ENCODE measurements at places on chromosomes 3 and 15.
A peak's percentile ranks its signal among the peaks of the same experiment; 100 is the strongest.

DNA sequence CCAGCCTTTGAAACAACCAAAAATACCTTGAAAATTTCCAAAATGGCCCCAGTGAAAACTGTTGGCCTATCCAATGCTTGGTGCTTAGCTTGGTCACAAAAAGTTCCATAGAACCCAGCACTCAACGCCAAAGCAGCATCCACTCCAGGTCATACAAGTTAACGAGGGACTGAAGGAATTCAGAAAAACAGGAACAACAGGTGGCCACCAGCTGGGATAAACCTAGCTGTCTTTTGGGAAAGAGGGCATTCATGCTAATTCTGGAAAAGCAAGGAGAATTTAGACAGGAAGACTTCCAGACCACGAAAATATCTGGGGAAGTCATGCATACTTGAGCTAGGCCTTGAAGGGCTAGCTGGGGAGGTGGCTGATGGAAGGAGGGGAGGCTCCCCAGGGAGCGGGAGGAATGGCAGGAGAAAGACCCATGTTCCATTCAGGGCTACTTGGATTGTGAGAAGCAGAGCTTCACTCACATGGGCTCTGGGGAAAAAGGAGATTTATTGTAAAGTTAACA is 28.6 kb downstream of the COLQ start:
- DNase-seq, result no peak

DNA sequence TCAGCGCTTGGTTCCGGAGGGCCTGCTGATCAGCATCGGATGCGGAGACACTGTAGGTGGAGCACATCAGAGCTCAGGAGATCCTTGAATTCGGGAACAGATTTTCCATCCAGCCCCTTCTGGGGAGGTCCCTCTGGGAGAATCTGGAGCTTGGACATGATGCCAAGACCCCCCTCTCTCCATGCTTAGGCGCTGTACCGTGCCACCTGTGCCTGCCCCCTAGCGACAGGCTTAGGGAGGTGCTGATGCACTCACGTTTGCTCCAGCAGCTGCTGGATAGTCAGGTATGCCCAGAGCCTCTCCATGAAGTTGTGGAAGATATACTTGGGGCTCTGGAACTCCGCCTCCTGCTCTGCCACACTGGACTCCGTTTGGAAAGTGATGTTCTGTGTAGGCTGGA is 9.7 kb downstream of the ITIH4 start:
- DNase-seq, result no peak

- DNase-seq, result no peak
These were observed 27.3 kb upstream of the TRAK1 start for GRCh38 chr3:42063888-42064287.

DNA sequence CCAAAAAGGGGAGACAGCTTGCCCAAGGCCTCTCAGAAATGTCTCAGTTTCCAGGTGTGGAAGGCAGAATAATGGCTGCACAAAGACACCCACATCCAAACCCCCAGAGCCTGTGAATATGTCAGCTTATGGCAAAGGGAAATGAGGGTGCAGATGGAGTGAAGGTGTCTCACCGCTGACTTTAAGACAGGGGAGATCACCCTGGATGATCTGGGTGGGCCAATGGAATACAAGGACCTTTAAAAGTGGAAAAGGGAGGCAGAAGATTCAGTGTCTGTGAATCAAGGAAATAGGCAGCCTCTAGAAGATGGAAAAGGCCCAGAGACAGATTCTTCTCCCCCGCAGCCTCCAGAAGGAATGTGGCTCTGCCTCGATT is 48.8 kb upstream of the ATP2B2 start:
- no peak for DNase-seq

- no peak for DNase-seq
These were observed 270.9 kb downstream of the FHIT start for GRCh38 chr3:60980342-60980692.

DNA sequence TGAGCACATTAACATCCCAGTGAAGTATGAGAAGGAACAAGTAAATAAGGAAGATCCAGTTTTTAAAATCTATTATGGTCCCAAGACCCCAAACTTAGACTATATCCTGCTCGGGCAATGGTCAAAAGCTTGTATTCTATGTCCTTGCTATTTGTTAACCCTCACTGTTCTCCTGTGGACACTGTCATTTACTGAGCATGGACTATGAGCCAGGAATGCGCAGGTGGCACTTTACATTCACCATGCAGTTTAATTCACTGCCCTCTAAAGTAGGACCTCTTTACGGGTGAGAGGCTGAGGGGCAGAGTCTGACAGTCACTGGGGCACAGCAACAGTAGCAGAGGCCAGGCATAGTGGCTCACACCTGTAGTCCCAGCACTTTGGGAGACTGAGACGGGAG is 28.6 kb downstream of the SPATA12 start:
- no peak for DNase-seq

- DNase-seq, result no peak
These were observed 411.5 kb upstream of the PROK2 start for GRCh38 chr3:72196377-72196929.

DNA sequence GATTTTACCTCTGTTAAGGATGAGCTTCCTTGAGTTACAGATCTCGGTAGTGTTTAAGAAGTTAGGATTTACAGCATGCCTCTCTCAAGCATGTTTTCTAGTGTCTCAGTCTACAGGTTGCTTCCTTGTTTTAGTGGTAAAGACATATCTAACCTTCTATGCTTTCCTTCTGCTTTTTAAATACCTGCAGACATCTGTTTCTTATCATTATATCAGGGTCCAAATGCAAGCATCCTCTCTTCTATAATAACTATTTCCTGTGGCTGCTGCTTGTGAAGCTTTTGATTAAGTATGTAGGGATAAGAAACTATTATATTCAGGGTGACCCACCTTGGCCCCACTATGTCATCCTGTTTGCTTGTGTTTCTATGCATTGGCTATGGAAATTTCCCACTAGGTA is 112.2 kb upstream of the LRRFIP2 start:
- no peak for DNase-seq

GRCh38 chr3:141881702-141882101 is 5.3 kb downstream of the ATP1B3 start:
- DNase-seq, result no peak

DNA sequence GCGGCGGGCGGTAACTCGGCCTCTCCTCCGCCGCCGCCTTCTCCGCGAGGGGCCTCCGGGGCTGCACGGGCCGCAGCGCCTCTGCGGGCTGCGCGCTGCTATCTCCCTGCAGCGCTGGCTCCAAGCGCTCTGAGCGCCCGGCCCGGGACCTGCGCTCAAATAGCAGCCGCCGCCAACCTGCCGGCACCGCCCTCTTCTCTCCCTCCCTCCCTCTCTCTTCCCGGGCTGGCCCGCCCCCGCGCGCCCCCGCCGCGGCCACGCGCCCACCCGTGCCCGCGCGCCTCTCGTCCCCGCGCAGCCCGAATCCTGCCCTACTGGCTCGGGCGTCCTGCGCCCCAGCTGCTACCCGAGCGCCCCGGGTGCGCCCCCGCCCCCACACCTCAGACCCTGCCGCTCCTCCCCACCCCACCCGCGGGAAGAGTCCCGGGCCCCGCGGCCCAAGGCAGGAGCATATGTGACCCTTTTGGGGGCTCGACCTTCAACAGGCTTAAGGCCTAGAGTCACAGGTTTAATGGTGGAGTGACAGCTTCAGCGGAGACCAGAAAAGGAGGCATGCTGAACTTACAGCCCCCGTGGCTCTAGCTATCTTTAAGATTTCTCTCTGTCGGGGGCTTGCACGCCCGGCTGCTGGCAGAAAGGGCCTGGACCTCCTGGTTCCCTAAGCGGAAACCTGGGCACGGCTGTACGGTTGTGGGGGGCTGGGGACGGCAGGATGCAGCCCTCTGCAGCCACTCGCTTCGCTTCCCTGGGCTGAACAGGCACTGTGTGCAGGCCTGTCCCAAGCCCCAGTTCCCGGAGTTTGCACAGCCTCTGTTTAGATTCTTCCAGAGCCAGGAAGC is at the start of gene CACNA2D2:
Gene CACNA2D2, minus strand, starts transcription at position 131 of the 839 bp plus-strand sequence. CDS start 211 bp downstream, outside the sequence.
- peak; percentile 35 for DNase-seq

DNA sequence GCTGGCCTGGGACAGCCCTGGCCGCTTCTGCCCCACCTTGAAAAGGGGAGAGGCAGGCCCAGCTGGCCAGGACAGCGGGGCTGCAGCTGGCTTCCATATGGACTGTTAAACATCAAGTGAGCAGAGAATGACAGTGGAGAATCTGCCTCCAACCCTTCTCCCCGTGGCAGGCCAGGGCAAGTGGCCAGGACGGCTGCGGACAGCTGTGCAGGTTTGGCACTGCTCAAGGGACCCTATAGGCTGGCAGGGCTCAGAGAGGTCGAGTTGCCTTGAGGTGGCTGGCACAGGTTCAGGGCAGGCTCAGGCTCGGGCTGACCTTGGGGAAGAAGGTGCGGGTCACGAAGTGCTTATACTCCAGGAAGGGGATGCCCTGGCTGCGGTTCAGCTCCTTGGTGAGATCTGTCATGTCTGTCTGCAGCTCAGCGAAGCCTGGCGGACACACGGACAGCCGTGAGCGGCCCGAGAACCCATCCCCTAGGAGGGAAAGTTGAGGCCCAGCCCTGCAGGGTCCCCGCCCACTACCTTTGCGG is 24.3 kb downstream of the H1-8 start:
- DNase-seq, result no peak

DNA sequence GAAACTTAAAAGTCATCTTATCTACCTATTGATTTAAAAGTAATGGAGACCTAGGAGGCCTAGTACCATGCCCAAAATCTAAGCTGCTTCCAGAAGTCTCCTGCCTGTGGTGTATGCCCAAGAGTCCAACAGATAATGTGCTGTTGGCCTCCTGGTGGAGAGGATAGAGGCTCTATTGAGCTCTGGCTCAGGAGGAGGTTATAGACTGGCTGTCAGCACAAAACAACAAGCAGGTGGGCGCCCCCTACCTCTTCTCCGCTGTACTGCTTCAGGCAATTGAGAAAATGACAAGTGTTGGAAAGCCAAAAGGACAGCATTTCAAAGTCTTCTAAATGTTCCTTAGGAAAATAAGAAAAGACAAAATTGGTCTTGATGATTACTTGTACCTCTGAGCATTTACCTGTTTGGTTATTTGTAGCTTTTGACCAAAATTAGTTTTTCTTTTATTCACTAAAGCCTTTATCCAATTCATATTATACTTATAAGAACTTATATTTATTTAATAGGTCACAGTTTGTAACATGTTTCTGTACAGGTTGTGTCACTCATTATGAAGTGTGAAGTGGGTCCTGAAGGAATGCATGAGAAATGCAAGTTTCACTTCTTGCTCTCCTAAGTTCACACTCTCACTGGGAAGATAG is 17.2 kb upstream of the GNB5 start:
- peak; percentile 41 for DNase-seq

DNA sequence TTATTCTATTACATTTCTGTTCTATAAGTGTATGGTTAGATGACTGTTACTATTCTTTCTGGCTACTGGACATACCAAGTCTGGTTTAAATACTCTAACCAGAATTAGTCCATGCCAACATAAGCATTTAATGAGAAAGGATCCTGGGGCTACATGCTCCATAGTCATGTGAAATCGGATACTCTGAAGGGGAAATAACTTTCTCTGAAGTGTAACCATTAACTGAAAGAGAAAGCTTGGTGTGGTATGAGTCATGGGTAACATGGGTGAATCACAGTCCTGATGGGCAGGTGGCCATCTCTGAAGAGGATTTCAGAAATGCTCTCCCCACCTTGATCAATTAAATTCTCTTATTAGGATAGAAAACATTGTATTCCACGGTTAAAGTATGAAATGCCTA is 69.4 kb downstream of the FHIT start:
- DNase-seq, result no peak

DNA sequence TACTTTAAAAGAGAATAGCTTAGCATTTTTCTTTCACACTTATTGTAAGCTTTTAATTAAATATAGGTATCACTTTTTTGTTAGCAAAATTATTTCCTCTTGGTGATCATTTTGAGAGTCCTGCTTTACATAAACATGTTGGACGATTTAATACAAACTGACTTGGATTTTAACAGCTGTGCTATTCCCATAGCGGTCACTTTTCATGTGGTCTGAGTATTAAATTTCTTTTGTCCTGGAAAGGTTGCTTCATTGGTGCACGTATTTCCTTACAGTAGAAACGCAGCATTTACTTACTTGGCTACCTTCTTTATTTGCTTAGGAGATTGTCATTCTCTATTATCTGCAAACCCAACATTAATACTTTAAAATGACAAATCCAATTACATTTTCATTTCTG is 109.4 kb downstream of the ATG7 start:
- DNase-seq, result no peak

DNA sequence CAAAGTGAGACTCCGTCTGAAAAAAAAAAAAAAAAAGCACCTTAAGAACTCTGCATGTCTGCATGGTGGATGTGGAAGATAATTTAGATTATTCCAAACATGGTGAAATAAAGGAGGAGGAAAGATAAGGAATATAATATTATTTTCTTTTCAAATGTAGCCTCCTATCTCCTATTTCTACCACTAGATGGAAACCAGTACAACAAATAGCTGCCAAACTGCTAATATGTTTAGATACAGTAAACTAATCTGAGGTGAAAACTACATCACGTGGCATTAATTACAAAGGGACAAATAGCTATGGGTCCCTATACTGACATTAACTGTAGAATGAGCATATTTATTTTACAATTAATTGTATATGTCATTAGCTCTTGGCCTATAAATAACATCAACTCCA is 197.8 kb downstream of the TBC1D5 start:
- DNase-seq, result no peak

DNA sequence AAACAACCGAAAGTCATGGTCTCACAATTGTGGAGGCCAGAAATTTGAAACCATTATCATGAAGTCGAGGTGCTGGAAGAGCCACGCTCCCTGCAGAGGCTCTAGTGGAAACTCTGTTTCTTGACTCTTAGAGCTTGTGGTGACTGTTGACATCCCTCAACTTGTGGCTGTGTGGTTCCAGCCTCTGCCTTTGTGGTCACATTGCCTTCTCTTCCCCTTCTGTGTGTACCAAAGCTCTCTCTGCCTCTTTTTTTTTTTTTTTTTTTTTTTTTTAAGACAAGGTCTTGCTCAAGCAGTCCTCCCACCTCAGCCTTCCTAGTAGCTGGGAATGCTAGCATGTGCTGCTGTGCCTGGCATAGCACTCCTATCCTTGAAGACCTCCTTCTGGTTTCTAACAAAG is 48.7 kb upstream of the CRTC3 start:
- DNase-seq, result no peak

DNA sequence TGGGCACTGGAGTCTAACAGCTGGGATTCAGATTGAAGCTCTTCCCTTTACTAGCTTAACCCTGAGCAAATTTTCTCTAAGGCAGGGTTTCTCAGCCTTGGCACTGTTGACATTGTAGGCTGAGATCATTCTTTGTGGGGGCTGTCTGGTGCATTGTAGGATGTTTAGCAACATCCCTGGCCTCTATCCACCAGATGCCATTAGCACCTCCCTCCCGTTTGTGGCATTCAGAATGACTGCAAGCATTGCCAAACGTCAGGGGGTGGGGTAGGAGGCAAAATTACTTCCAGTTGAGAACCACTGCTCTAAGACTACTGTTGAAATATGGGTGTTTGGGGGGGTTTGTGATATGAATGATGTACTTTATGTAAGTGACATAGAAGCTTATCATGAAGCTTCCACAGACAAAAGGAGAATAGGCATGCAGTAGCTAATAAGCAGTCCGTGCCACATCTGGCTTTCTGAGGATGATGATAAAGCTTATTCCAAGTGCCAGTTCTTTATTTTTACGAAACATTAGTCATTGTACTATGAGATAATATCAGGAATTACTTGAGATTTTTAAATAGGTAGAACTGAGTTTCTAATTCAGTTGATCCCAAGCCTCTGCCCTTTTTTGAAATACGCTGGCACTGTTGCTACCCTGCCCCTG is 39.3 kb downstream of the NKIRAS1 start:
- no peak for DNase-seq

GRCh38 chr15:41396111-41396510 is 6.2 kb downstream of the NDUFAF1 start:
- no peak for DNase-seq
